ENCODE measurements at places on chromosomes 6 and 20.

DNA sequence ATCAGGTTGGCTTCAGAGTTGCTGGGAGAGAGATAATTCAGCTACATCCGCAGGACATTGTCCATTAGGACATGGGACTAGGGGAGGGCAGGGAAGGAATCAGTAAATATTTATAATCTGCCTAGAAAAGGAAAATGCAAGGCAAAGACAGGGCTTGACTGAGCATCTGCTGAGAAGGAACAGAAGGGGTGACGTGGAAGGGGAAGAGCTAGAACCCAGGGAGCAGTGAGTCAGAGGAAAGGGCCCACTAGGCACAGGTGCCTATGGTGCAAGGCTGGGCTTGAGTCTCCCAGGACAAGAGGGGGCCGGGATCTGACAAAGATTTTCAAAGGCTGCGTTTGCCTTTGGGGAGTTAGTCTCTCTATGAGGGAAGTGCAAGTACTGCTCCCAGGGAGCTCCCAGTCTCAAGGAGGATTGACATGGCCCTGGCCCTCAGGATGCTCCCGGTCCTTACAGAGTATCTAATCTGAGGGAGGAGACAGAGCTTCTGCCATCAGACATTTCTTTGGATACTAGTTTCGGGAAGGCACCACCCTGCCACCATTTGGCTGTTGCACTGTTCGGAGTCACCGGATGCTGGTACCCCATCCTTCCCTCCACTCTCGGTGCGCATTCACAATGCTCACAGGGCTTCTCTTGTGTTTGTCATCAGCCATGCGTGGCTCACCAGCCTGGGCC lies 21.9 kb downstream of the VEGFA start:
- no peak for DNase-seq

GRCh38 chr6:73180763-73181619 lies 44.3 kb downstream of the KHDC1L start:
- DNase-seq: peak; percentile 68

GRCh38 chr6:150641398-150642139 lies 41.9 kb downstream of the PLEKHG1 start:
- no peak for DNase-seq

GRCh38 chr6:8743170-8743745 lies 307.9 kb upstream of the SLC35B3 start:
- DNase-seq: no peak

DNA sequence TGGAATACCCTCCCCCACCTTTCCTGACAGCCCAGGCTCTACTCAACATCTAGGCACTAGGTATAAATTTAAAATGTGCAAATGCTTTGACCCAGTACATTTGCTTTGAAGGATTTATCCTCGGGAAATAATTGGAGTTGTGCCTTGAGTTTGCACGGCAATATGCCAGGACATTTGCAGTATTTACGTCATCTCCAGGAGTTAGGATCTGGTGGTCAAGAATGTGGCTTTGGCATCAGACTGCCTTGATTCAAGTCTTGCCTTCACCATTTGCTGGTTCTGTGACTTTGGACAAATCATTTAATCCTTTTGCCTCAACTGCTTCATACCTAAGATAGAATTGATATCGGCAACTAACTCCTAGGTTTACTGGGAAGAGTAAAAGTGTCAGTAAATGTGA lies 169.6 kb downstream of the PLCB1 start:
- DNase-seq: no peak

- DNase-seq: peak; percentile 80
Measured at GRCh38 chr6:52286798-52287432, 2.4 kb upstream of the MCM3 start.

DNA sequence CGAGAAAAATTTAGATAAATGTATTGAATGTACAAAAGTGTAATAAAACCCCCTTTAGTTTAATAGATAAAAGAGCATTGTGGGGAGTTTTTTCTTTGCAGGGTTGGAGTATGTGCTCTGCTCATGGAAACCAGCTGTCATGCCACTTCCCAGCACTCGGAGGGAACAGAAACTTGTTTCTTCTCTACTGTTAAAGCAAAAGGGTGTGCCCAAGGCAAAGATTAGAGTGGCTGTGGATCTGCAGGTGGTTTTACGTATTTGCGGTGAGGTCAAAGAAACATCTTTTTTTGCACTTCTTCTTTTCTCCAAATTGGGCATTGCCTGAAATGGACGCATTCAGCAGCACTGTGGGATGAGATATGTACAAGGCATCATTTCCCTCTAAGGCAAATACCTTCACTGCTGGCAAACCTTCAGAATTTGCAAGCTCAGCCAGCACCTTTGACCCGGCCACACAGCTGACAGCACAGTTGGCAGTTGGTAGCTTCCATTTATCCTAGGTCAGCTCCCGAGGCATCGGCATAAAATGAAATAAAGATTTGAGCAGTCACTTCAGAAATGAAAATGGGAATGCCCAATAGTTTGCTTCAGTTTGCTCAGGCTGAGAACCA lies 178.4 kb upstream of the EYA4 start:
- no peak for DNase-seq

DNA sequence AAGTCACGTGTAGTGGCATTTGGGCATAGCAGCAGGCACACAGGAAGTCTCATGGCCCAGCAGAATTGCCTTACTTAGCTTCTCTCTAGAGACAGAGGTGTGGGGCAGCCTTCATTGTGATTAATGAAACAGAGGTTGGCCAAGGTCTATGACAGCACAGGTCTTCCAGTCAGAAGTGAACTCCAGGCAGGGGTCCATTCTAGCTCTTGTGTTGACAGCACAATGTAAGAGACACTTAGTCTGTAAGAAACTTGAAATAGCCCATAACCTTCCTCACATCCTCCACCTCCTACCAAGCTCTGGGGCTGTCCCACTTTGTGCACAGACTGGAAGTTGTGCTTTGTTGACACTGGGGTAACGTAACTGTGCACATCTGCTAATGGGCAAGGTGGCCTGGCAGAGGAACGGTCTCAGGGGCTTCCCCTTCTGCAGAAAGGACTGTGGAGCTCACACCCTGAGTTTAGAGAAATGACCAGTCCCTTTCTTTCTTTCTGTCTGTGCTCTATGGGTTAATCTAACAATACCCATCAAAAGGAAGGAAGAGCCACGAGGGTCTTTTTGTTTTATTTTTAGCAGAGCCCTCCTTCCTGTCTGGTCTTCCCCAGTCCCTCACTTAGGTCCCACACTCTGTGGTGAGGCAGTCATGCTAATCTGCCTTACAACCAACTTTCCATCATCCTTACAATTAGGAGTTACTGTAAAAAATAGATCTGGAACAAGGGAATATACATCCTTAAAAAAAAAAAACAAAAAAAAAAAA lies 35.6 kb upstream of the TAGAP start:
- no peak for DNase-seq
